ENCODE measurements at places on chromosomes 12 and 14.

GRCh38 chr14:44893535-44893934, 68.2 kb downstream of the KLHL28 start:
- no peak for DNase-seq

- no peak for DNase-seq
These were observed 8.3 kb downstream of the ANKRD33 start for GRCh38 chr12:51896236-51896635.

GRCh38 chr14:105080161-105080560, 14.9 kb upstream of the GPR132 start:
- no peak for DNase-seq

GRCh38 chr12:51076236-51076930, 7.0 kb downstream of the CSRNP2 start:
- no peak for DNase-seq

- no peak for DNase-seq
These were observed 35.8 kb downstream of the NCKAP5L start for GRCh38 chr12:49792181-49792970.

GRCh38 chr14:31139301-31139847, 68.2 kb downstream of the HECTD1 start:
- no peak for DNase-seq

- no peak for DNase-seq
These were observed 15.6 kb upstream of the CALM1 start for GRCh38 chr14:90381011-90381786.
